ENCODE measurements at places on chromosomes 6 and 20.

DNA sequence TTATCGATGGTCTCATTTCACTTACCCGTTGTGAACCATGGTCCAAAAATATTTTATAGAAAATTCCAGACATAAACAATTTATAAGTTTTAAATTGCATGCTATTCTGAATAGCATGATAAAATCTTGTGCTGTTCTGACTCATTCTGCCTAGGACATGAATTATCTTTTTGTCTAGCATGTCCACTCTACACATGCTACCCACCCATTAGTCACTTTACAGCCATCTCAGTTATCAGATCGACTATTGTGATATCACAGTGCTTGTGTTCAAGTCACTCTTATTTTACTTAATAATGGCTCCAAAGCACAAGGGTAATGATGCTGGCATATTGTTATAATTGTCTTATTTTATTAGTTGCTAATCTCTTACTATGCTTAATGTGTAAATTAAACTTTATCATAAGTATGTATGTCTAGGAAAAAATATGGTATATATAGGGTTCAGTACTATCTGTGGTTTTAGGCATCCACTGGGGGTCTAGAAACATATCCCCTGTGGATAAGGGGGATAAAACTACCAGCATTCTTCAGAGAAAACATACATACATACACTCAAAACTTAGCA, 252.0 kb upstream of the HTR1E start:
- no peak for DNase-seq

DNA sequence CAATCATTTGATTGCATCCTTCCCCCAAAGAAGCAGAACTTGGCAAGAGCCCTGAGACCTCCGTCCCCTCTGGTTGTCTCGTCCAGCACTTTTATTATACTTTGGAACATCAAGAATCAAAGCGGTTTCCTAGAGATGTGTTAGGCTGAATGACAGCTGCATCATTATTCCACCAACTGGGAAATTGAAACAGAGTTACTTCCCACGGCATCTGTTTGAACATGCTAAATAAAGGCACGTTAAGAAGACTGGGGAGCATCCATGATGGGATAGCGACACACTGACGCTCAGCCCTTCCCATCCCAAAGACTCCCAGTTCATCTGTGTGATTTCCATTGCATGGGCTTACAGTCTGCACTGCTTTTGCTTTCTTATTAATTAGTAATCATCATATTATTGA, 147.8 kb downstream of the TBC1D7 start:
- DNase-seq = no peak

- no peak for DNase-seq
Observed at GRCh38 chr20:63411898-63412631, 50.9 kb upstream of the CHRNA4 start.

DNA sequence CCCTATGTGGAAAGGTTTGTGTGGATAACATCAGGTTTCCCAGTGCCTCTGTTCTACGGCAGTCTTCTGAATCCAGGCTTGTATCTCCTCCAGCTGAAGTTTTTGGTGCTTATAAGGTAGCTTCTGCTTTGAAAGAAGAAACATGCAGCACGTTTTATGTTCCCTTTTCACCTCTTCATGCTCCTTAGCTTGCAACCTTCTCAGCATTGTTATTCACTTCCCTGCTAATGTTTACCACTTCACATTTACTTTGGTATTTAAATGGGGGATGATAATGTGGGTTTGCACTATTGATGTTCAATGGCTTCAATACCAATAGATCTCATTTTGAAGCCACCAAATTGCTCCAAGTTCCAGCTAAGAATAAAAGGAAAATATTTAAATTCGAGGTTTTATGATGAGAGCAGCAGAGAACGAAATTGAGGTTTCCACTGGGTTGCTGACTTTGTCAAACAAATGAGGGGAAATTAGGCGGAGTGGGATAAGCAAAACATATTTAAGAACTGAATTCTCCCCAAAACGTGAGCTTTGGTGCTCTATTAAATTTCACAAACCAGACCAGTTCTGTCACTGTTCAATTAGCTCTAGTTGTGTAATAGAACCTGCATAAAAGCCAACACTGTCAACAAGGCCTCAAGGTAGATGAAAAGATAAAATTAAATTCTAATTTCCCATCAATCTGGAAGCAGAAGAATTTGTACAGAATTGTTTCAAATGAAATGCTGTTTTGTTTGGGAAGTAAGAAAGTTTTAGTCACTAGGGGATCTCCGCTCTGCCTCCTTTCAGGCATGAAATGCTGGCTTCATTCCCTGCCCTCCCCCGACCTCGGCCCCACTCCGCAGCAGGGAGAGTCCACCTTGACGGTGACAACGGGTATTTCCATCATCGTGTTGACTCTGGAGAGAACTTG, 1.4 kb downstream of the IL22RA2 start:
- no peak for DNase-seq

DNA sequence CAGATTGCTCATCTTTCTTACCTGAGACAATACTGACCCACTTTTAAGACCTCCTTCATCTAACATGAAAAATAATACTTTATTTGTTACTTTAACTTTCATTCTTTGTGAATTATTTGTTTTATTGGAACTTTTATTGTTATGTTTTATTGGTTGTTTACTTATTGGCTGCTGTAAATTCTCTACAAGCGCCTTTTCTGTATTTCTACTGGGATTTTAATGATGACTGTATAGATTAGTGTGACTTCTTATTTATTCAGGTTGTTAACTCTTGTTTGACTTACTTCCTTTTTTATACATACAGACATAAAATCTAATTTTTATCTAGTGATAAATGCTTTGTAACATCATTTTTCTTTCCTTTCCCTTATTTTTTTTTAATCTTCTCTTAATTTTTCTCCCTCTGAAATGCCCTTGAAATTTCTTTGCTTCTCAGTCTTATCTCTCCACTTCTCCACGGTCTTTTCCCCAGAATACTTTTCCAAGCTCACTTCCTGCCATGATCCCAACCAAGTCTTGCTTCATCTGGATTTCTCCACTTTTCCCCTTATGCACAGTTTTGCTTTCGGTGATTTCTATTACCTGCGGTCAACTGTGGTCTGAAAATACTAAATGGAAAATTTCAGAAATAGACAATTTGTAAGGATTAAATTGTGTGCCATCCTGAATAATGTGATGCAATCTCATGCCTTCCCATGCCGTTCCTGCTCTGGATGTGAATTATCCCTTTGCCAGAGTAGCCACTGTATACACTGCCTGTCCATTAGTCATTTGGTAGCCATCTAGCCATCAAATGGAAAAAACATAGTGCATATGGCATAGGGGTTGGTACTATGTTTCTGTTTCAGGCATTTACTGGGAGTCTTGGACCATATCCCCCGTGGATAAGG, 265.9 kb downstream of the PRL start:
- DNase-seq = no peak

DNA sequence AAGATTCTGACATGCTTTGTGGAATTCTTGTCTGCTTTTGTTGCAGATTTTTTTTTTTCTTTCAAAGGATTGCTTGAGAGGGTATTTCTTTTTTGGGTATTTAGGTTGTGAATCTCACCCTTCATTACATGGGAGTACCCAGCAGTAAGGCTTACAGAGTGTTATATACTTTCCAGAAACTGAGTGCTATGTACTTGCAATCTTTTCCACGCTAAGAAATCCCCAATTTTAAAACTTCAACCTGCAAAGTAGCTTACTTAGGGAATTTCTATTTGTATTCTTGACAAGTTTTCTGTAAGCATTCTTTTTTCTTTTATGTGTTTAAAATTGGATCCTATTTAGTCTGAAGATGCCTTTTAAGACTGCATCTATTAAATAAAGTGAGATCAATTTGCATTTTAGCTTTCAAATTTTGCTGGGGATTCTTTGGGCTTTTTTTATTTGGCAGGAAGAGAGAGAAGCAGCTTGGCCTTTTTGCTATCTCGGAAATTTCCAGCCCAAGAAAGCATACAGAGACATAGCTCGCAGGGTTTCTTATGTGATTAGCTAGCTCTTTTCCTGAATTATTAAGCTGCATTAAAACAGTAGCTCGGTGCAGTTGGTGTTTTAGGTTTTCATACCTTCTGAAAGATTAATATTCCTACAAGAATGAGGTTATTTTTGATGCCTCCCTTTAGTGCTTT, 42.6 kb downstream of the KCNS1 start:
- no peak for DNase-seq

GRCh38 chr20:11098888-11099287, 425.1 kb upstream of the JAG1 start:
- no peak for DNase-seq

DNA sequence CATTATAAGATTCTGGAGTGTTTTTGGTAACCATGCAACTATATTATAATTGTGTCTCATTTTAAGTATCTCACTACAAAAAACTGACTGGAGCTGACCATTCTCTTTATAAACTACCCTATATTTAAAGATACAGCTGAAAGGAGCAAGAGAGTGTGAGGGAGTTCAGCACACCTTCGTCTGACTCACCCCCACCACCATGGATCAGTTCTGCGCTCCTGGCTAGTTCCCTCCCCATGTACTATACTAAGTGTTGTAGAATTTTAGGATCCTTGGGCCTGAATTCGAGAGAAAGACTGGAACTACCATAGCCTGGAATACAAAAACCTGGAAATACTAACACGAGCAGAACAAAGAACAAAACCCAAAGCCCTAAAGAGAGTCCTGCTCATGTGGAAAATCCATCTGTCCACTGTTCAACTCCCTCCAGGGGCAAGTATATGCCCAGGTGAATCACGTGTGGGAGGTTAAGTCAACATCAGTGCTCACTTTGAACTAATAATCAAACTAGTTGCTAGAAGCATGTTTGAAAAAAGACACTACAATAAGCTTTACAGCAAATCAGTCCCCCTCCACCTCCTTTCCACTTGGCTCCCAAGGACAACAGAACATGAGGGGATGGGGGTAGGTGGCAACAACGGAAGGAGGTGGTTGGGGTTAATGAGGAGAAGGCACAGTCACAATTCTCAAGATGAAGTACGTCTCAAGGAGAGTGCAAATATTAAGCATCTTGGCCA, 46.8 kb downstream of the ELOVL5 start:
- no peak for DNase-seq

- DNase-seq = no peak
Observed at GRCh38 chr6:83411731-83412130, 19.1 kb downstream of the ME1 start.

GRCh38 chr6:18792866-18793265, 405.7 kb downstream of the RNF144B start:
- DNase-seq = no peak

GRCh38 chr20:9974324-9974723, 60.5 kb upstream of the ANKEF1 start:
- DNase-seq = no peak

Data from HTR-8/SVneo (cell line).